Nucleus accumbens (tissue), 56 donors: ENCODE measurements at places on chromosomes 12 and 14.

DNA sequence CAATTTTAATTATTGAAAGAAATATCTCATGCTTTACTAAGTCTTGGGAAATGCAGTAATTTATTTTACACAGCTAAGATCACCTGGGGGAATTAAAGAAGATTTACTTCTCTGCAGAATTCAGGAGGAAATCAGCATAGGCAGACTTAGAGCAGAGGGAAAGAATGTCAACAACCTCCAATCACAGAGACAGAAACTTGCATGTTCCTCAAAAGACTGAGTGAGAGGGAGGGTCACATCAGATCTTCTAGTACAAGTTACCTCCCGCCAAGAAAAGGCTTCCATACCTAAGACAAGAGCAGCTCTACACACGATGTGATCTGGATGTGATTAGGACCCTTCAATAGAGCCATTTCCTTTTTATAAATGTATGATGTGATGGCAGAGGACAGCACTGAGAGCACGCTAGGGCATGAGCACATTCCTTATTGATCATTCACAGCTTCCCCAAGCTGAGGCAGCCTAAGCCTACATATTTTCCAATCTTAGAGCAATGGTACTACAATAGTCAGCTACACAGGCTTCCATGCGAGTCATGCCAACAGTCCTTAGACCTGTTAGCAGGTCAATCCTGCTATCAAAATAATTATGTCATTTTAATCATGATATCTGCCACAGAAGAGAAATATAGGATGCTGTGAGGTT lies 403.3 kb downstream of the ETNK1 start:
- DNase-seq, result no peak

DNA sequence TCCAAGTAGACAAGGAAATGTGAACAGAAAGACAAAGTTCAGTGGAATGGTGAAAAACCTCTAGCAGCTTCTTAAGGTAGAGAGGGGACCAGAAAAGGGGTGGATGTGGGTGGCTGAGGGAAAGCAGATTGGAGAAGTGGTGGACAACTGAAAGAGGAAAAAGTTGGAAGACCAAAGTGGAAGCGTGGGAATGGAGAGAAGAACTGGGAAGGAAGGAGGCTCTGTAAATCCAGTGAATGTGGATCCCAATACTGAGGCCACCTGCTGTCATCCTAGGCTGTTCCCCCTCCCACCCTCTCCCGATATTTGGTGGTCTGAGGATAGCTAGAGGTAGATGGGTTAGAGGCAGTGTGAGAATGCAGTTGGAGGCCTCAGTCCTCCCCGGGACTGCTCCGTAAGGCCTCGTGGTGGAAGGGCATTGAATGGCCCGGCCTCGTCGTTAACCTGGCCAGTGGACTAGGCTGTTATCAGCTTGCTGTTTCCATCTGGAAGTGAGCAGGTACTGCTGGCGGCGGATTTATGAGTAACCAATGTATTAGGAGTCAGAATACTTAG lies 822 bp upstream of the POU6F1 start:
- no peak for DNase-seq

DNA sequence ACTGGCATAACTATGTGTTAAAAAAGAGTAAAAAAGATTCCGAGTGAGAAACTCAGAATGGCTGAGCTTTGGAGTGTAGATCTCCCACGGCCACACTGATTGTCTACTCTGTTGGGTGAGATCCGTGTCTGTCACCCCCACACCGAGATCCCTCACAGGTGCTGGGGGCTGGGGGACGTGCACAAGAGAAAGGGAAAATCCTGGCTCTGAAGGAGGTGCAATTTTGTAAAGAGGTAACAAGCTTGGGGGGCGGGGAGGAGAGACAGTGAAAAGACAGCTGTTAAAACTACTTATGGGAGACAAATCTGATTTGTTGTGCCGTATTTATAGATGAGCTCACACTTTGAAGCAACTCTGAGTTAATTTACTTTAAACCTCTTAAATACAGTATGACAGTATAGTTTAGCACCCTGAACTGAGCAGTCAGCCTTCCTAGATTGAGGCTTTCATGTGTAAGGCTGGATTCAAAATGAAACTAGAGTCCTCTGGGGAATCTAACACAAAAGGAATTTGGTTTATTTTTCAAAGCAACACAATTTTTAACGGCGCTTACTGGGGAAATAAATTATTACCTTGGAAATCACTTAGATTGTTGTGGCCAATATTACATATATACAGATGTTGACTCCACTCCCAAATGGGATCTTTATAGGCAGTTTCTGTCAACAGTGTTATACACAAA lies 167.4 kb upstream of the RGS6 start:
- DNase-seq, result no peak

- no peak for DNase-seq
These were observed 118.3 kb upstream of the SLC38A4 start for GRCh38 chr12:46944088-46944487.

DNA sequence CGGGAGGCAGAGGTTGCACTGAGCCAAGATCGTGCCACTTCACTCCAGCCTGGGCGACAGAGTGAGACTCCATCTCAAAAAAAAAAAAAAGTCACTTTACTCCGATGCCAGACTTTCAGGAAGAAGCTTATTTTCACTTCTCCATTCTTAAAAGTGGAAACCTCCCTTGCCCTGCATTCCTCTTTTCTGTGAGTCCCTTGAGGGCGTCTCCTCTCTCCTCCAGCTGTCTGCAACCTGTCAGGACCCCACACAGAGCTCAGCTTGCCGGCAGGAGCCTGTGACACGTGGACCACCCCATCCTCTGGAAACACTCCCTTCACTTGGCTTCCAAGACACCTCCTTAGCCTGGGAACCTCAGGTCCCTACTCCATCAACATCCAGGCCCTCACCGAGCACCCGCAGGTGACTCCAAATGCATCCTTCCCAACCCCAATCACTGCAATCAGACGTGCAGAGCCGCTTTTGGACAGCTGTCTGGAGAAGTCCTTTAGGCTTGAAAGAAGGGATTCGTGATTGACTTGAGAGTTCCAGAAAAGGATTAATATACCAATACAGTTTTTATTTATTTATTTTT lies 34.3 kb downstream of the SLC15A4 start:
- no peak for DNase-seq

- DNase-seq, result no peak
These were observed 41.9 kb downstream of the PAWR start for GRCh38 chr12:79648881-79649280.

DNA sequence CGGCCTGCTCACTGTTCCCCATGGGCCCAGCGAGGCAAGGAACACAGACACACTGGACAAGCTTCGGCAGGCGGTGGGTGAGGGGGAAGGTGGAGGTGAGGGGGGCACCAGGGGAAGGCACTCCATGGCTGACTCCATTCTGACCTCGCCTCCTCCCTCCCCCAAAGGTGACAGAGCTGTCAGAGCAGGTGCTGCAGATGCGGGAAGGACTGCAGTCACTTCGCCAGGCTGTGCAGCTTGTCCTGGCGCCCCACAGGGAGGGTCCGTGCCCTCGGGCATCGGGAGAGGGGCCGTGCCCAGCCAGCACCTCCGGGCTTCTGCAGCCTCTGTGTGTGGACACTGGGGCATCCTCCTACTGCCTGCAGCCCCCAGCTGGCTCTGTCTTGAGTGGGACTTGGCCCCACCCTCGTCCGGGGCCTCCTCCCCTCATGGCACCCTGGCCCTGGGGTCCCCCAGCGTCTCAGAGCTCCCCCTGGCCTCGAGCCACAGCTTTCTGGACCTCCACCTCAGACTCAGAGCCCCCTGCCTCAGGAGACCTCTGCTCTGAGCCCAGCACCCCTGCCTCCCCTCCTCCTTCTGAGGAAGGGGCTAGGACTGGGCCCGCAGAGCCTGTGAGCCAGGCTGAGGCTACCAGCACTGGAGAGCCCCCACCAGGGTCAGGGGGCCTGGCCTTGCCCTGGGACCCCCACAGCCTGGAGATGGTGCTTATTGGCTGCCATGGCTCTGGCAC lies 10.6 kb downstream of the MCRS1 start:
- no peak for DNase-seq

- DNase-seq, result no peak
These were observed 100.2 kb downstream of the KIF26A start for GRCh38 chr14:104238424-104239184.

DNA sequence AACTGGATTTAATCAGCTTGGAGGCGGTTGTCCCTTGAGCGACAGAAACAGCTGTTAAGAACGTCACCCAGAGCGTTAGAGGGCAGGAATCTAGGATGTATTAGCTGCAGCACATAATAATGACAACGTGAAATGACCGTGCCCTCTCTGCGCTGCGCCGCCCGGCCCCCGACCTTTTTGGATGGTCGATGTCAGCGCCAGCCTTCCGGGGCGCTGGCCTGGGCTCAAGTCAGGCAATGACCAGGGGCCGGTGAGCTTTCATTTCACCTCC lies 427 bp upstream of the TMEM120B start:
- DNase-seq, result no peak

DNA sequence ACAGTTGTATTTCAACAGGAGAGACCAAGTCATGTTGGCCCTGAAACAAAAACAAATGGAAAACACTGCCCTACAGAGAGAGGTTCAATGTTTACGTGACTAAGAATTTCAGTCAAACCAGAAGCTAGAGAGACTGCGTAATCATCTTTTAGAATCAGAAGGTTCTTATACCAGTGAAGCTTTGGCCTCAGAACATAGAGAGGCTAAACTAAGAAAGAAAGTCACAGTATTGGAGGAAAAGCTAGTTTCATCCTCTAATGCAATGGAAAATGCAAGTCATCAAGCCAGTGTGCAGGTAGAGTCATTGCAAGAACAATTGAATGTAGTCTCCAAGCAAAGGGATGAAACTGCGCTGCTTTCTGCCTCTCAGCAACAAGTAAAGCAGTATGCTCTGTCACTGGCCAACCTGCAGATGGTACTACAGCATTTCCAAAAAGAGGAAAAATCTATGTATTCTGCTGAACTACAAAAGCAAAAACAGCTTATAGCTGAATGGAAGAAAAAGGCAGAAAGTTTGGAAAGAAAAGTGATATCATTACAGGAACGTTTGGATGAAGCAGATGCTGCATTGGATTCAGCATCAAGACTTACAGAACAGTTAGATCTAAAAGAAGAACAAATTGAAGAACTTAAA lies 32.5 kb upstream of the NUAK1 start:
- DNase-seq, result no peak

DNA sequence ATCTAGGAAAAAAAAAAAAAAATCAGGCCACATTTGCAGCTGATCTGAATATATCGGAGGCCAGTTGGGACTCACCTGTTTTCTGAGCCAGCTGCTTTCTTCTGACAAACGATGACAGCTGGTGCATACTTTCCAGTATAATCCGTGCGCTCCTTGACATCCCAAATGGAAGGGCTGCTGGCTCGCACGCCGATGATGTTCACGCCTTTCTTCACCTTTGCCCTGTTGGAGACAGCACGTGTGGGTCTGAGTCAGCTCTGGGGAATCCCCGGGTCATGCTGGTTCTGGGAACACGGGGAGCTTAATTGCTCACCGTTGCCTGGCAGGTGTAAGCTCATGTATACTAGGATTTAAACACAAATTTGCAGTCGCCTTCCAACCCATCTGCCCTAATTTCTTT lies 372.8 kb downstream of the TMEM132D start:
- no peak for DNase-seq

GRCh38 chr12:94614288-94614721 lies 36.1 kb downstream of the TMCC3 start:
- peak; percentile 40 for DNase-seq

GRCh38 chr12:59425798-59426197 lies 170.0 kb upstream of the SLC16A7 start:
- DNase-seq, result no peak

- no peak for DNase-seq
These were observed 396.7 kb downstream of the NPAS3 start for GRCh38 chr14:33335366-33335765.

DNA sequence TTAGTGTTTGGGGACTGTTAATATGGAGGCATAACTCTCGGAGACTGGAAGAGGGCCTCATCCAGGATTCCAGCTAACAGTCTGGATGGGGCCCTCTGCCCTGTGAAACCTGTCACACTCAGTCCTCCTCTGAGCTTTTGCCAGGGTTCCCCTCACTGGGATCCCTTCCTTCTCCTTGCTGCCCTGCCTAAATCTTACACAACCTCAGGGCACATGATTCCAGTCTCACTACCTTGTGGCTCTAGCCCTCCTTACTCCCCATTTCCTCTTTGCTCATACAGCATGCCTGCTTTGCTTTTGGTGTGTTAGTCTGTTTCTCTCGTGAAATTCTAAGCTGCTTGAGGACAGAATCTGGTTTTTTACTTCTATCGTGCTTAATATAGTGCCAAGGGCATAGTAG lies 942 bp upstream of the GSG1 start:
- no peak for DNase-seq

- no peak for DNase-seq
These were observed 115.0 kb upstream of the MDM1 start for GRCh38 chr12:68446901-68447796.

DNA sequence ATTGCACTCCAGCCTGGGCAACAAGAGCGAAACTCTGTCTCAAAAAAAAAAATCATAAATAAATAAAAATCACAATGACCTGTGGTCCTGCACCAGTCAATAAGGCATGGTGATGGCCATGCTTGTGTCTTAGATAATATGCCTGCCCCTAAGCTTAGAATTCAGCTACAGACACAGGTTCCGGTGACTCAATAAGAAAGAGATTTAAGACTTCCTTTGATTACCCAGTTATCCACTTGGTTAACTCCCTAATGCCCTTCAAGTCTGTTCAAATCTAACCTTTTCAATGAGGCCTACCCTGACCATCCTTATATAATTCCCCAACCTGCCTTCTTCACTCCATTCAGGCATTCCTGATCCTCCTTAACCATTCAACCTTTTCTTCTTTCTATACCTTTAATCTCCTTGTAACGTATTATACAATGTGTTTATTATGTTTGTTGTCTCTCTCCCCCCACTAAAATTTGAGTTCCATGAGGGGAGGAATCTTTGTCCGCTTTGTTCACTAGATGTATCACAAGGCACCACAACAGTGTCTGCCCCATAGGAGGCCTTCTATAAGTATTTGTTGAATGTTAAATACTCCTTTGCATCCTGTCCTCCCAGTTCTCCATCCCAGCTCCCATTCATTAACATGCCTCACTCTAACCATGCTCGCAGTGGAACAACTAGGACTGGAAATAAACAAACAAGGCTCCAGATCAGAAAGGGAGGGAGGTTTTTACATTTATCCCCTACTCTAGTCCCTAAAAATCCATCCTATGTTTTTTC lies 8.9 kb downstream of the MAP4K5 start:
- DNase-seq, result no peak

- DNase-seq, result no peak
These were observed 15.8 kb downstream of the FOXN3 start for GRCh38 chr14:89401241-89401640.

DNA sequence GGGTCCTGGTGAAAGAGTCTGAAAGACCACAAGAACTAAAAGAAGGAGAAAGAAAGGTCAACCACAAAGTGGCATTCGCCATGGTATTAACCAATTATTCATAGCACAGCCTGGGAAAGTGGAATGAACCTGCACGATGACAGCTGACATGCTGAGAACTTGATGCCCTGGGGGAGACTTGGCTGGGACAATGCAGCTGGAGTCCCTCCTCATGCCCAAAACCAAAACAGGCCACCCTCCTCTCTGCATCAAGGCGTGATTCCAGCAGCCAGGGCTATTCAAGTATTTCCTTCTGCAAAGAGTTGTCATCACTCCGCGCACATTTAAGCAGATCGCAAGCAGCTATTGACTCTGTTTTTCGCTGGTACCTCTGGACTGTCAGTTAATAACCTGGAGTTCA lies 167.1 kb upstream of the NOS1 start:
- no peak for DNase-seq
